Left renal cortex interstitium (tissue), 4 donors: ENCODE measurements at places on chromosomes 6 and 20.

GRCh38 chr6:117729613-117730012 lies 54.3 kb downstream of the NUS1 start:
- no peak for DNase-seq

GRCh38 chr6:160790028-160790792 lies 88.2 kb downstream of the PLG start:
- no peak for DNase-seq

DNA sequence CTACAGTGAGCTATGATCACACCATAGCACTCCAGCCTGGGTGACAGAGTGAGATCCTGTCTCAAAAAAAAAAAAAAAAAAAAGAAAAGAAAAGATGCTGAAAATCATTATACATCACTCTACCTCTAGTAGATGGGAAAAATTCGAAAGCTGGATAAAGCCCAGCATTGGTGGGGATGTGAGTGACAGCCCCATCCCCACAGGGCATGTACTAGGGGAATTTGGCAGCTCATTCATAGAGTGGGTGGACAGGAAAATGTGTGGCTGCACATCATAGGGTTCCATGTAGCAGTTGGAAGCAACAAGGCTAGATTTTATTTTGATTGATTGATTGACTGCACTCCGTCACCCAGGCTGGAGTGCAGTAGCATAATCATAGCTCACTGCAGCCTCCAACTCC lies 42.0 kb downstream of the MRPL14 start:
- no peak for DNase-seq

DNA sequence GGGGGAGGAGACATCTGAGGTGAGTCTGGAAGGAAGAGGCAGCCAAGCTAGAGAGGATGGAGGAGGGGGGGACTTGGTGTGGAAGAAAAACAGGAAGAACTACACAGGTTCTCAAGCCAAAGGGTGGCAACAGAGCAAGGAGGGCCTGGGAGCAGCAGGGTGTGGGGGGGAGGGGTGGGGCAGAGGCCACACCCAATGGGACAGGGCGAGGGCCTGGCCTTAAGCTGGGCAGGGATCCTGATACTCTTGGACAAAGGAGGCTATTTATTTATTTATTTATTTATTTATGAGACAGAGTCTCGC lies 359.0 kb downstream of the ZFAND3 start:
- DNase-seq = no peak

DNA sequence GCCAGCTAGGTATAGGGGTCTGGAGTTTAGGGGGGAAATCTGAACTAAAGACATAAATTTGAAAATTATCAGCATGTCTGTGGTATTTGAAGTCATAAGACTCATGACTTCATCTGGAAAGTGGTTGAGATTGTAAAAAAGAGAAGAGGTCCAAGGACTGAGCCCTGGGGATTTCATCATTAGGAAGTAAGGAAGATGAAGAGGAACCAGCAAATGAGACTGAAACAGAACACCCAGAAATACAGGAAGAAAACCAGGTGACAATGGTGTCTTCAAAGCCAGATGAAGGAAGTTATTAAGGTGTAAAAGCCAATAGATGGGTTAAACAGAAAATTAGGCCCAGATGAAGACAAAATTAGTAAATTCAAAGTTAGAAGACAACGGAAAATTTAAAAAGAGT lies 49.1 kb upstream of the UBR2 start:
- DNase-seq = no peak

GRCh38 chr6:143060806-143061596 lies at the start of gene AIG1:
TSS of gene AIG1 (plus strand) at chr6:143060889. CDS start at chr6:143060926, 37 bp downstream.
- peak; percentile 48 for DNase-seq

DNA sequence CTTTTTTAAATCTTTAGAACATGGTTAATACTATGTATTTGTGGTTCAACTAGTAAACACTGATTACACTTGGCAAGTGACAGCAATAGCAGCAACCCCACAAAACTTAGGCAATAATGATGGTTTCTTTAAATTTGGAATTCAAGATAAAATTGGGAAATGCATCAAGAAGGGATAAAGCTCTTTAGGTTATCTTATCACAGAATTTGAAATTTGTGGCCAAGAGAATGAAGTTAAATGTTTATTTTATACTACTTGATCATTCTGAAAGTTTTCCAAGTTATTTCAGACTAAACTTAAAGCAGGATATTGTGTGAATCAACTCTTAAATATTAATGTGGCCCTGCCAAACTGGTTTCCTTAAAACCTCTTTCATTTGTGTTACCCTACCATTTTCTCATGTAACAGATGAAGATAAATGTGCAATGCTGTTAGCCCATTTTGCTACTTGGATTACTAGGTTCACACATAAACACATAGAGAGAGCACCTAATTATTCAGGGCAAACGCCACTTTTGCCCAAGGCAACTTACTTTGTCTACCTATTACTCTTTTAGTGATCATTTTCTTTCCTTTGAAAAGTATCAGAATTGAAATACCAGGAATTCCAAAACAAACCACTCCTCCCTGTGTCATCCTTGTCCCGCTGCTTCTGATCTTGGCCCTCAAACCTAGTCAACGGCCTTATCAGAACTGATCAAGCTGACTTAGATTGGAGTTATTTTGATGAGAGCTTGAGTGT lies 186.7 kb upstream of the TENT5A start:
- no peak for DNase-seq

GRCh38 chr6:14109411-14109826 lies 8.2 kb upstream of the CD83 start:
- no peak for DNase-seq

DNA sequence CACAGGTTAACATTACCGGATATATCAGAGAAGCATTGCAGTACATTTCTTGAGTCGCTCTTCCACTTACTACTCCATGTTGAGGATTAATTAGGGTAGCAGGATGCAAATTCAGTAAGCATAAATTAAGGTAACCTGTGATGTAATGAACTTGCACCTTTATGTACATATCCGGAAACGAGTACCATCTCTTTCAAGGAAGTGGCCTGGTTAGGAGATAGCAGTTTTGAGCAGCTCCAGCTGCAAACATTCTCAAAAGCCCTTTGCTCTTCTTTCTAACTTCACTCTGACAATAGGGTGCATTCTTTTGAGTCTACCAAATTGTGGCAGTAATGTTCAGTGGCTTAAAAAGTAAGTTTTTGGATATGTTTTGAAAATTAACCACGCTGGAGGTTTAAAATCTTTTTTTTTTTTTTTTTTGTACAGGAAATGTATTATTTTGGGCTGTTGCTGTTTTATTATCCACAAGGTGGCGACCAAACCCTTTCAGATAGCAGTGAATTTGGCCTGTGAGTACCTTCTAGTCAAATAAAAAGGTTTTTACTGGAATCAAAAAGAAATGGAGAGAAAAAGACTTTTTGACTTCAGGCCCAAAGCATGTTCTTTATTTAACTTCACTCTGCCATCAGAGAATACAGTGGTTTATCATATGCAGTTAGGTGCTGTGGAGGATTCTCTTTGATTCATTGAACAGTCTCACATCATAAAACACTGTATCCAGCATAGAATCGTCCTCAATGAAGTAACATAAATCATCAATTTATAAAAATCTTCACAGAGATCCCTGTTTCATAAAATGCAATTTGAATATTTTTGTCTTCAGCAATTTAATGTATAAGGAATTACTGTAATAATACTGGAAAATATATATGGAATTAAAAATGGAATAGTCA lies 8.9 kb downstream of the FAM217B start:
- no peak for DNase-seq

- DNase-seq = no peak
These were observed 303.9 kb downstream of the GMDS start for GRCh38 chr6:1941534-1941933.
